ENCODE measurements at places on chromosomes 5 and 9.

GRCh38 chr5:65805089-65805488 lies 83.1 kb downstream of the NLN start:
- no peak for DNase-seq

DNA sequence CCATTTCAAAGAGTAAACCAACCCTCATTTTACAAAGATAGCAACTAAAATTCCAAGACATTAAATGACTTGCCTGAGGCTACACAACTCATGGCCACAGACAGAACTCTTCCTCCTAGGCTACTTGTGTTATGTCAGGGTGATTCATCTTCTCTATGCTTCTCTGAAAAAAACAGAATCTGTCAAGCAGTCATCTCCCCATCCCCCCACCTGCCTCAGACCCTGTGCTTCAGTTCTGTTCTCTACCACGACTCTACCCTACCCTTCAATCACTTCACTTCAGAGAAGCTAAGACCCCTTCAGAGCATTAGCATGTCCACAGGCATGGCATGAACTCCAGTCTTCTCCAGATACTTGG lies 277.7 kb upstream of the PTGER4 start:
- DNase-seq: no peak

DNA sequence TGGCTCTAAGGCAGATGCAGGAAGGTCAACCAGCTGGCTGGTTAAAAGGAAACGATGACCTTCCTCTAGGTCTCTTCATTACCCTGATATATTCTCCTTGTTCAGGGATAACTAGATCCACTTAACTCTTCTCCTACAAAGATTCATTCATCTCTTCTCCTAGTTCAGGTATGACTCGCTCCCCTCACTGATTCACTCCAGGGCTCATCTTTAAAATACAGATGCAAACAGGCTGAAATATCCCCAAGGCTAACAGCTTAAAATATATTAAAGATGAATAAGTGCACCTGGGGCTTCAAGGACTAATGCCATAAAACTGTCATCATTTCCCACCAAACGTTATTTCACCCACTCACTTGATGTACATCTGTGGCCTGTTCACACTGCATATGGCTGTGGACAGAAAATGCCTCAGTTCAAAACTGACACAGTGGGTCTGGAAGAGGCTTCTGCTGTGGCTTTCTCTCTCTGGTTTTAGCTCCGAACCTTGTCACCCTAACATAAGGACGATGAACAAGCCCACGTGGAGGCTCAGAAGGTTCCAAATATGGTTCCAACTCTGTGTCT lies 366.9 kb downstream of the DEPDC1B start:
- DNase-seq: no peak

- DNase-seq: peak; percentile 39
These were observed 717.0 kb upstream of the WWC1 start for GRCh38 chr5:167574464-167574863.

- peak; percentile 91 for DNase-seq
These were observed at the start of gene GOLGA1 for GRCh38 chr9:124940894-124941678. TSS of gene GOLGA1 (minus strand) at chr9:124941083. CDS start at chr9:124938711, 2,372 bp downstream.

- no peak for DNase-seq
These were observed 605.0 kb downstream of the MTRR start for GRCh38 chr5:8473827-8474568.

GRCh38 chr5:76521240-76521758 lies 101.9 kb downstream of the F2RL2 start:
- DNase-seq: no peak

DNA sequence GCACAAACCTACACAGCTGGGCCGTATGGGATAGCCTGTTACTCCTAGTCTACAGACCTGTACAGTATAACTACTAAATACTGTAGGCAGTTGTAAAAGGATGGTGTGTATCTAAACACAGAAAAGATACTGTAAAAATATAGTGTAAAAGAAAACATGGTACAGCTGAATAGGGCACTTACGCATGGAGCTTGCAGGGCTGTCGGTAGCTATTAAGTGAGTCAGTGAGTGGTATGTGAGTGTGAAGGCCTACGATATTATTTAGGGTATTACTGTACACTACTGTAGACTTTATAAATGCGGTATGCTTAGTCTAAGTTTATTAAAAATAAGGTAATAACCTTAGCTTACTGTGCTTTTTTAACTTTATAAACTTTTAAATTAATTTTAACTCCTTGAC lies 1.2 kb downstream of the ZCCHC9 start:
- DNase-seq: no peak

DNA sequence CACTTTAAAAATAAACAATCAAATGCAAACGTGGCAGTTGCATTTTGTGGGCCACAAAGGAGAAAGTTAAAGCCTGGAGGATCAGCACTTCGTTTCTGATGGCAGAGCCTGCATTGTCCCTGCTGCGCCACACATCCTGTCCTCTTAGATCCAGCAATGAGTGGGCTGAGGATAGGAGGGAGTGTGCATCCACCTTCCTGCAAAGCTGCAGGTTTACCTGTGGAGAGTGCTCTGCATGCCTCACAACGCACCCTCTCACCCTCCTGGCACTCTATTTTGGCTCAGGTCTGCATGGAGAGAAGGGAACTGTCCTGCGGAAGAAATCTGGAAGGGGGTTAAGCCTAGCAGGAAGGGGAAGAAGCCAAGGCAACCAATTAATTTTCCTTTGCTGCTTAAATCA lies 212.2 kb upstream of the SLC24A2 start:
- DNase-seq: no peak

GRCh38 chr5:153209687-153210086 lies 280.8 kb upstream of the GRIA1 start:
- no peak for DNase-seq

- DNase-seq: peak; percentile 51
These were observed 7.1 kb upstream of the AFAP1L1 start for GRCh38 chr5:149264439-149265067.

DNA sequence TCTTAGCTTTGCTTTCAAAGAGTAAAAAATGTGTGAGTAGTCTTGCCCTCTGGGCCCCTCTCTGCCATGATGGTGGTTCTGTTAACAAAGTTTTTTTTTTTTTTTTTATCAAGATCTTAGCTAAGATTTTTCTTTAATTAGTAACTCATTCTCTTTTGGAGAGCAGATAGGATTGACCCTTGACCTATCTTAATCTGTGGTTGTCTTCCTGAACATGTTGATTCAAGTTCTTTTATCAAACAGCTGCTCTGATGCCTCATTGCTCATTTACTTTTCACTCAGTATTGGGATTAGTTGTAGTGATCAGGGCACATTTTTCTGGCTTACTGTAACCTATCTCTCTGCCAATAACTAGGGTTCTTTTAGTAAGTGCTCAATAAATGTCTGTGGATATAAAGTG lies 106.3 kb downstream of the PCSK5 start:
- no peak for DNase-seq

DNA sequence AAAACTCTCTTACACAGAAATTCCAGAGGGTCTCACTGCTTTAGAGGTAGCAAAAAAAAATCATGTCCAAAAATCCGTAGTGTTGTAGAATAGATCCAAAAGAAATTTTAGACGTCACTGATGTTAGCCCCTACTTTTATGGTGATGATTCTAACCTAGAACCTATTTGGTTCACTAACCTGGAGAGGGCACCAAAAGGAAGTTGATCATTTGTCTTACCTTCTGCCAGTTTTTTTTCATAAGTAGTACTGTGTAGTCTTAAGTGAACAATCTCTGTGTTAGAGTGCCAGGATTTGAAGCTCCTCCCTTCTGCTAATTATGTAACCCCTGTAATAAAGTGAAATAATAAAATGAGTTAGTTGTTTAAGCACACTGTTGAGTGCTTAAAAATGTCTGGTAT lies 215.2 kb downstream of the SMARCA2 start:
- DNase-seq: peak; percentile 36

DNA sequence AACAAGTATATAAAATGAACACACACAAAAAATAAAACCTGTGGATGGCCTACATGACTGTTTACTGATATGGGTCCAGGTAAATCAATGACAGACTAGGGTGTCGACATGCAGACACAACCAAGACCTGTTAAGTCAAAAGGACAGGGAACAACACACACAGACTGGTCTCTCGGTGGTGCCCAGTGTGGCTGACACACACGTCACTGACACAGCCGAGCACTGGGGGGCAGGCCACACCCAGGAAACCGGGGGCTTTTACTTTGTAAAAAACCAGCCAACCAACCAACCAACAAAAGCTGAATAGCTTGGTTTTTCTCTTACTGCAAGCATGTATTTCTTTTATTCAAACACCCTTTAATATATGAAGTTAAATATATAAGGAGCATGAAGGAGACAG lies 5.0 kb downstream of the FAM163B start:
- DNase-seq: peak; percentile 43

GRCh38 chr9:127509261-127509954 lies 58.1 kb downstream of the LRSAM1 start:
- no peak for DNase-seq
